ENCODE measurements at places on chromosomes 4 and X.
A peak's percentile ranks its signal among the peaks of the same experiment; 100 is the strongest.

DNA sequence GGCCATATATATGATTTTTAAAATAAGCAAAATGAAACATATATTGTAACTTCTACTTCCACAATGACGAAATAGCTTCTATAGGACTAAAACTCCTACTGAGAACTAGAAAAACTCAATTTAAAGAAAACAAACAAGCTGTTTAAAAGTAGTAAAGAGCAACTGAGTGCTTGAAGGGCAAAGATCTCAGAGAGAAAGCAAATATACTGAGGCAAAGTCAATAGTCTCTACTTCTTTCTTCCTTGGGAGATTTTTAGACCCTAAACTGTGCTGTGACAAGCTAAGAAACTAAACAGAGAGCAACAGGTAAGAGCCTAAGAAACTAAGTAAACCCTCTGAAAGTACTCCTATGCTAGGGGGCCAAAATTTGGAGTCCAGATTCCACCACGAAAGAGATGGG lies 8.6 kb downstream of the RCHY1 start:
- DNase-seq, result no peak

- DNase-seq, result peak; percentile 37
Observed at GRCh38 chrX:39984191-39984956, 113.4 kb downstream of the BCOR start.

DNA sequence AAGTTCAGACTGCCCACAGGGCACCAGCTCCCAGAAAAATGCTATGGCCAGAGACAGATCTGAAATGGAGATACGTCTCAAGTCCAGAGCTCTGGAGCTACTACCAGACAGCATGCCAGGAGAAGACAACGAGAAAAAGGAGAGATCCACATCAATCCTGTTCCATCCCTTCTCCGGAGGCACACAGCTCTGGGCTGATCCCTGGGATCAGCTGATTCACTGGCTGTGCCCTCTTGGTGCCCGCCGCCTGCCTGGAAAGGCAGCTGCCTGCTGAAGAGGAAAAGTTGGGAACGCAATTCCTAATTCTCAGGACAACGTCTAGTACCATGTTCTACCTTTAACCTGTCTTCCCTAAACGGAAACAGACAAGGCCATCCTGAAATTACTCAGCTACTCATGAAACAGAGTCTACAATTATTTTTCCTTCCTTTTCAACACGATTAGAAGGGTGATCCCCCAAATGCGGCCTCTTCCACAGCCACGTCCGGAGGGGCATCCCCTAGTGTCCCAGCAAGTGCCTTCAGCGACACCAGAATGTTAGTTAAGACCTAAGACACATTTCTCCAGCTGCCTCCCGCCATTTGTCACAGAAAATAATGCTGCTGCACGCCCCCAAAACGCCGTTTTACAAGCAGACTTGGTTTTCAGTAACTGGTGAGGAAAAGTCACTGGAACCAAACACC lies 2.4 kb downstream of the ZFYVE28 start:
- DNase-seq, result no peak

GRCh38 chr4:114163051-114163450 lies 183.6 kb upstream of the ARSJ start:
- DNase-seq, result no peak
